Right lung (tissue), 10 donors: ENCODE measurements at places on chromosomes 5 and 9. TPM values are rescaled to one million over a fixed set of nuclear protein-coding genes. Genes with fewer than 3 reads are reported as not detected.

Gene TRAF2
- 14.5 TPM for polyA plus RNA-seq

Gene CERCAM
- 54.8 TPM for polyA plus RNA-seq

Gene TNC
- 113 TPM for polyA plus RNA-seq

DNA sequence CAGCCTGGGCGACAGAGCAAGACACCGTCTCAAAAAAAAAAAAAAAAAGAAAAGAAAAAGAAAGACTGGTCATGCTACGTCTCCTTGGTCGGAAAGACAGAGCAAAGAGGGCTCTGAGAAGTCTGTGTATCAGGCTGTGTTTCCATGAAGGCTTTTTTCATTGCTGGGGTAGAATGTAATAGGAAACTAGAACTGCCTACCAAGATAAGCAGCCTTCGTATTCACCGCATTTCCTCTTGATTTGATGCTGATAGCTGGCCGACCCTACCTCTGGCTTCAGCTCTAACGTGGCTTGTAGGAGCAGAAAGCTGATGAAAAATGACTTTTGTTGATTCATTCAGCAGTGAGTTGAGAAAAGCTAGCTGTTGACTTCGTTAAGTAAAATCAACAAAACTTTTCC lies 17.4 kb downstream of the SLC1A3 start:
- no peak for DNase-seq

- DNase-seq: peak; percentile 89
These were observed 79.6 kb downstream of the ADAMTS2 start for GRCh38 chr5:179265514-179266290.

GRCh38 chr5:121019106-121019505 lies 555.0 kb downstream of the PRR16 start:
- DNase-seq: no peak

- DNase-seq: peak; percentile 83
These were observed at the start of gene APBA1 for GRCh38 chr9:69671879-69672595. Gene APBA1, minus strand, starts transcription at chr9:69672371.
